ENCODE measurements at places on chromosomes 7 and 10.

DNA sequence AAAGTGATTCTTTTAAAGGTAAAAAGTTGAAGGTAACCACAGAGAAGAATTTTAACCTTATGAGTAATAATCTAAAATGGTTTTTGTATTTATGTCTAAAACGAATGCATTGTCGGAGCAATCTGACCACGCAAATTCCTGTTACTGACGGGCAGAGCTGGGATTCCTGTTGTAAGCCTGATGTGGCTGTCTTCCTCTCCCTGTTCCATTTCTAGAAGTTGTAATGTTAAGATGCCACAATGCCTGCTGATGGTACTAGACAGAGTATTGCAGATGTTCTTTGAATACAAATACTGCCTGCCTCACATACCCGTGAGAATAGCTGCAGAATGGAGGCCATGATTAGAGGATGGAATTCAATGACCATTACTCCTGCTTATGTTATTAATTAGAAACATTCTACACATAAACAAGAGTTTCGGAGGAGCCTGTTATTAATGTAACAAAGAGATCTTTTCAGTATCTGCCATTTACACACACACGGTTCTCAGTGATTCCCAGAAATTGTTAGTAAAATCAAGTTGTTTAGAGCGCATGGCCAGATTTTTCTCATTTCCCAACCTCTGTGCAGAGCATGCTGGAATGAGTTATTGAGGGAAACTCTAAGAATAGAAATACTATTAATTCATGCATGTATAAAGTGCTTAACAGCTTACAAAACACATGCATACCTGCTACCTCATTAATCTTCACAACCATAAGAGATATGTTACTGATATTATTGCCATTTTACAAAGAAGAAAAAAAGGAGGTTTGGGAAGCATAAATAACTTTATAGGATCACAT lies 196.8 kb downstream of the PTN start:
- DNase-seq: no peak

DNA sequence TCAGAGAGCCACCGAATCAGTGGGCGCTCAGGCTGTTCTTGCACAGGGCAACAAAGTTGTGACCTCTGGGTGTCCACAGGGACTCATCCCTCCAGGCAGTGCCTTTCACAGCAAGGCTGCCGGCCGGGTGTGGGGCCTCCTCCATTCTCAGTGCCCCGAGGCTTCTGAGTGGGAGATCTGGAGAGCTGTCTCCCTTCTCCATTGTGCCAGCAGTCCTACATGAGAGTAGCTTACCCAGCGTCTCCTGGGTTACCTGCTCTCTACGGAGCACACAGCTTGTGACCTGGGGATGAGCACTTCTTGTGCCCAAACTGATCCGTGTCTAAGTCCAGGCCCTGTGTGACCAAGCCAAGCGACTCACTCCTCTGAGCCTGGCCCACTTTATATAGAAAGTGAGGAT lies 240.9 kb upstream of the GRB10 start:
- no peak for DNase-seq

- no peak for DNase-seq
These were observed 67.7 kb upstream of the SVIL start for GRCh38 chr10:29702273-29703164.

DNA sequence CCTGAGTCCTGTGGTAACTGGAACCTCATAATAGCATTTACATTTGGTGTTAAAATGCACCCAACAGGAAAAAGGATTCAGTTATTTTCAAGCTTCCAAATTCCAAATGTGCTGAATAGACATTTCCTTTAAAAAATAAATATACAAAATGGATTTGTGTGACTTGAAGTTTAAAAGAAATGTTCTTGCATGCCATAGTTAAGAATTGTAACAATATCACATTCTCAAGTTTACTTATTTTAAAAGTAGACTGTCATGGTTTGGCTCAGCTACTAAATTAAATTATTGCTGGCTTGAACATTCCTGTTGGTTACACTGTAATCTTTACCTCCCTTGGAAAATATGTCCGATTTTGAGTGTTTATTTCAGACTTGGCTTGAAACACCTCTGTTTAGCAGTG lies 31.5 kb downstream of the BICC1 start:
- no peak for DNase-seq

GRCh38 chr10:100138921-100139496 lies 46.8 kb downstream of the ERLIN1 start:
- no peak for DNase-seq

DNA sequence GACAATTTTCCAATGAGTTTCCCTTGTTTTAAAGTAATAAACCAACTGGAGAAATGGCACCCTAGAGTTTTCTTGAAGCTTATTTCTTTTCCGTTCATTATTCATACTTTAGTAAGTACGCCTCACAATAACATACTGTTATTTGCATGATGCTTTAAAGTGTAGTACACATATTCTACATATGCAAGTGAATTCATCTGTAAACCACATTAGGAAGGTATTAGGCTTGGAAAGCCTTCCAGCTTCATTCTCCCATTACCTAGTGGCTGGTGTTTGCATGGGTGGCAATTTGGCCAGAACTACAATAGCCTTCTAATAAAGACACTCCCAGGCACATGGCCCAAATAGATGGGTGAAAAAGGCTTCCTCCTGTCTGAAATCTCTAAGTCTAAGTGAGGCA lies 45.5 kb upstream of the KIAA1217 start:
- DNase-seq: no peak

DNA sequence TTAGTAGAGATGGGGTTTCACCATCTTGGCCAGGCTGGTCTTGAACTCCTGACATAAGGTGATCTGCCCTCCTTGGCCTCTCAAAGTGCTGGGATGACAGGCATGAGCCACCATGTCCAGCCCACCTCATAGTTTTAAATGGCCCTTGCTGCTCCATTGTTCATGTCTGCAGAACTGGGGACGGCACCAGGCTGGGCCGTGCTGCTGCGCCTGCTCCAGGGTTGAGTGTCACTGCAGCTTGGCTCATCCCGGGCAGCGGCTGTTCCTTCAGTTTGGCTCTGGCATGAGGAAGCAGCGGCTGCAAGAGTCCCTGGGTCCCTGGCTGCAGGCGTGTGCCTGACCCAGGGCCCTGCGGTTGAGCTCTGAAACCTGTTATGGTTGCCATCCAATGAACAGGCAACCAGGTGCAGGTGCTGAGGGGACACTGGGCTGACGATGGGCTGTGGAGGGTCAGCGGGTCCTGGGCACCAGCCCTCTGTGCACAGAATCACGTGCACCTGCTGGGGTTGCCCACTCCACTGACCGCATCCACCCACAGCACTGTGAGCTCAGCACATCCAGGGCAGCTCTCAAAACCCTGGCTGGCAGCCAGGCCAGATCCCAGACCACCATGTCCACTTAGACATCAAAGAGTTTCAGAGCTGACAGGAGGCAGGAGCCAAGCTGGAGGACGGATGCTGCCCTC lies 70.2 kb upstream of the PPP2R2D start:
- no peak for DNase-seq

DNA sequence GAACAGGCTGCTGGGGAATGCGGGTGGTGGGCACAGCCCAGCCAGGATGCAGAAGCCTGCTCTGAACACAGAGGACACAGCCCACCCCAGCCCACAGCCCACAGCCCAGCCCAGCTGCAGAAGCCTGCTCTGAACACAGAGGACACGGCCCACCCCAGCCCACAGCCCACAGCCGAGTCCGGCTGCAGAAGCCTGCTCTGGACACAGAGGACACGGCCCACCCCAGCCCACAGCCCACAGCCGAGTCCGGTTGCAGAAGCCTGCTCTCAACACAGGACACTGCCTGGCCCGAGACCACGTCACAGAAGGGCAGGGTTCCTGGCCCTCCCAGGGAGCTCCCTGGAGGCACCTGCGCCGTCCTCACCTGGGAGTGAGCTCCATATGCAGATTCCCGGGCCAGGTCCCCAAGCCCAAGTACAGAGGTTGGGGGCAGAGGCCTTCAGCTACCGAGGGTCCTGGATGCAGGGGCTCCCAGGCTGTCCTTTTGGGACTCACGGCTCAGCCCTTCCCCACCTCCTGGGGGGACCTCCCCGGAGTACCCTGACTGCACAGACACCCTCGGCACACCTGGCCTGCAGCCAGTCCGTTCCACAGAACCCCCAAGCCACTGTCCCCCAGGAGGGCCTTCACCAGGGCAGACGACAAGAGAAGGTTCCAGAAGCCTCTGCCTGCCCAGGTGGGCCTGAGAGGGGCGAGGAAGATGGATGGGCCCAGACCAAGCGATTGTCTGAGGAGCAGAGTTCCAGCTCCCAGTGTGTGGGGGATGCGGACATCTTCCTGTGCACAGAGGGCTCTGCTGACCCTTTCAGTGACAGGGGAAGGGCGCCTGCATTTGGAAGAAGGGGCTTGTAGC lies 23.7 kb upstream of the FOXL3 start:
- no peak for DNase-seq

DNA sequence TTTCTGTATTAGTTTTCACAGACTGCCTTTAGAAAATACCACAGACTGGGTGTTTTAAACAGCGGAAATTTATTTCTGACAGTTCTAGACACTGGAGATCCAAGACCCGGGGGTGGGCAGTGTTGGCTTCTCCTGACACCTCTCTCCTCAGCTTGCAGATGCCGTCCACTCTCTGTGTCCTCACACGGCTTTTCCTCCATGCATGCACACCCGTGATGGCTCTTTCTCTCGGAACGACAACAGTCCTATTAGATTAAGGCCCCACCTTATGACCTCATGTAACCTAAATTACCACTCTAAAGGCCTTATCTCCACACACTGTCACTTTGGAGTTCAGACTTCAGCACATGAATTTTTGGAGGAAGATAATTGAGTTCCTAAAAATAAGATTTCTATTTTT lies 142.9 kb upstream of the VWC2 start:
- no peak for DNase-seq

Measured in stimulated activated CD8-positive, alpha-beta memory T cell treated with anti-CD3 and anti-CD28 coated beads, Interleukin-4, amount 100 ng/mL, for 48 hours (primary cell).